ENCODE measurements at places on chromosomes 3 and 15. TPM values are rescaled to one million over a fixed set of nuclear protein-coding genes. Genes with fewer than 3 reads are reported as not detected.

Gene SEMA6D
- total RNA-seq, result 5.5 TPM

GRCh38 chr3:157384031-157384430, 52.6 kb upstream of the PTX3 start:
- no peak for DNase-seq

DNA sequence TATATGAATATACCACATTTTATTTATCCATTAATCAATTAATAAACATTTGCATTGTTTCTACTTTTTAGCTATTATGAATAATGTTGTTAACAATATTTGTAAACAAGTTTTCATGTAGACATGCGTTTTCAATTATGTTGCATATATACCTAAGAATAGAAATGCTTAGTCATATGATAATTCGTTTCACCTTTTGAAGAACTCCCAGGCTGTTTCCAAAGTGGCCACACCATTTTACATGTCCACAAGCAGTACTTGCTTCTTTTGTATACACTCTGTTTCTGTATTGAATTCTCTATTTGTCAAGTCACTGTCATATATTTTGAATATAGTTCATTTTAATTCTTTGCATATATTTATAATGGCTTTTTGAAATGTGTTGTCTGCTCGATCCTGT, 206.9 kb upstream of the ZBTB20 start:
- no peak for DNase-seq

Gene PAQR9
- 0.21 TPM for total RNA-seq

Measured in H7 (cell line).